ENCODE measurements at places on chromosomes 4 and X.

- no peak for DNase-seq
Observed at GRCh38 chrX:87517571-87518141, at the start of gene KLHL4. Gene KLHL4 (plus strand): TSS chrX:87517802. CDS start chrX:87517894, 92 bp downstream.

- no peak for DNase-seq
Observed at GRCh38 chrX:154490021-154490413, 412 bp downstream of the SLC10A3 start.

GRCh38 chr4:113695328-113696169 is 66.0 kb downstream of the CAMK2D start:
- DNase-seq: no peak

- no peak for DNase-seq
Observed at GRCh38 chrX:78063687-78064086, 40.4 kb upstream of the PGK1 start.

GRCh38 chr4:80507507-80507906 is 172.0 kb downstream of the CFAP299 start:
- DNase-seq: no peak

GRCh38 chrX:45766981-45767501 is 566.4 kb upstream of the DIPK2B start:
- DNase-seq: no peak

- DNase-seq: no peak
Observed at GRCh38 chrX:21715825-21716224, 42.1 kb downstream of the SMPX start.

DNA sequence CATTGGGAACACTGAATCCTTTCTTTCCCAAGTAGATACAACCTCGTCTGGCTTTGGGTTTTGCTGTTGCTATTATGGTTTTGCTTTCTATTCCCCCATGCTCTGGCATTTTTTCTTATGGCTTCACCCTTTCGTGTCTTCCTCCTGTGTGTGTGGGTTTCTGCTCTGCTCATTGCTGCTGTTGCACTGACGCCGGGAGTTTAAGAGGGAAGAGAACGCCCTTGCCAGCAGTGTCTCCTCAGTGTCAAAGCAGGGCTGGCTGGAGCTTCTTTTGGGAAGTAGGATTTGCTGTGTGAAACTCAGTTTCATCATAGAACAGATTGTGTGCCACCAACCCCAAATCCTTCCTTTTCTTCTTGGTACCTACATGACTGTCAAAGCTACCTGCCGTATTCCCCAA is 63.7 kb downstream of the CLDN22 start:
- DNase-seq: no peak

All from activated T-cell treated with anti-CD3 and anti-CD28 coated beads for 1 hour (primary cell).